Daoy (cell line): ENCODE measurements at places on chromosomes 5 and 9.

- no peak for DNase-seq
Observed at GRCh38 chr5:124659798-124660197, 86.6 kb downstream of the ZNF608 start.

GRCh38 chr9:7976167-7976755 lies 176.7 kb upstream of the DMAC1 start:
- no peak for DNase-seq

DNA sequence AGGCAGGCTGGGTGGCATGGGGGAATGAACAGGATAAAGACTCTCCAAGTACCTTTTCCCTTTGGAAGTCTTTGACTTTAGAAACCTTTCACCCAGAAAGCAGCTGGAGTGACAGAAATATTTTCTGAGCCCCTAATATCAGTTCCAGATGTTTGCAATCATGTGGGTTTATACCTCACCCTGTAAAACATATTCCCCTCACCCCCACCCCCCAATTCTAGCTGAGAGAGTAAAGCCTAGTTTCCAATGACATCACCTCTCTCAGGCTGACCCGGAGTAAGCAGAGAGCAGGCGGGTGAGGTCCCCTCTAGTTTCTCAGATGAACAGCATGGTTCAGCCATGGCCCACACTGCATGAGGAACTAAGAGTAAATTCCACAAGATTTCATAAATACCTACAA lies 82.9 kb upstream of the TRIM32 start:
- DNase-seq, result no peak

GRCh38 chr9:137198051-137198901 lies 2.3 kb downstream of the TPRN start:
- DNase-seq, result no peak

DNA sequence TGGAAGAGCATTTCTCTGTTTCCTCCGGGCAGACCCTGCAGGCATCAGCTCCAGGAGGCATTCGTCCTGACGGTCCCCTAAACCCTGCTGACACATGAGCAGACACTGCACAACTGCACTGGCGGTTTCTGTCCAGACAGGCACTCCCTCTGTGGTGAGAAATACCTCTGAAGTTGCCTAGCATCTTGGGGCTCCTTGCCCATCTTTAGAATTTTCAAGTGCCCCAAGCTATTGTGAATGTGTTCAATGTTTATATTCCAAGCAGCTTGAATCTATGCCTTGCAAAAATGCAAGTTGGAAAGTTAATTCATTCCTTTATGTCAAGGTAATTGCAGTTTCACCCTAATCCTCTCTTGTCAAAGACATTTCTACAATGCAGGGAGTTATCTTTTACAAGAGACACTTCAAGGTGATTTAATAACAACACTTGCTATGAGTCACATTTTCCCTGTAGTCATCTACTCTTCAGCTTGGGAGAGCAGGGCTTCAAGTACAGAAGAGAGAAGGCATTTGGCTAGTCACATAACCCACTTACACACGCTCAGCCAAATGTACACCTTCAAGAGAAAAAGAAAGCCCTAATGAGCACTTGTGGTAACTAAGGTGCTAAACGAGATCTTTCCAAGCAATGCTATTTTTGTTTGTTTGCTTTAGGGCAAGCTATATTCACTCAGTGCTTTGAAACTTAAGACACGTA lies 302.5 kb downstream of the MLLT3 start:
- peak; percentile 55 for DNase-seq

- no peak for DNase-seq
Observed at GRCh38 chr5:69312459-69313160, 20.0 kb downstream of the CCDC125 start.

DNA sequence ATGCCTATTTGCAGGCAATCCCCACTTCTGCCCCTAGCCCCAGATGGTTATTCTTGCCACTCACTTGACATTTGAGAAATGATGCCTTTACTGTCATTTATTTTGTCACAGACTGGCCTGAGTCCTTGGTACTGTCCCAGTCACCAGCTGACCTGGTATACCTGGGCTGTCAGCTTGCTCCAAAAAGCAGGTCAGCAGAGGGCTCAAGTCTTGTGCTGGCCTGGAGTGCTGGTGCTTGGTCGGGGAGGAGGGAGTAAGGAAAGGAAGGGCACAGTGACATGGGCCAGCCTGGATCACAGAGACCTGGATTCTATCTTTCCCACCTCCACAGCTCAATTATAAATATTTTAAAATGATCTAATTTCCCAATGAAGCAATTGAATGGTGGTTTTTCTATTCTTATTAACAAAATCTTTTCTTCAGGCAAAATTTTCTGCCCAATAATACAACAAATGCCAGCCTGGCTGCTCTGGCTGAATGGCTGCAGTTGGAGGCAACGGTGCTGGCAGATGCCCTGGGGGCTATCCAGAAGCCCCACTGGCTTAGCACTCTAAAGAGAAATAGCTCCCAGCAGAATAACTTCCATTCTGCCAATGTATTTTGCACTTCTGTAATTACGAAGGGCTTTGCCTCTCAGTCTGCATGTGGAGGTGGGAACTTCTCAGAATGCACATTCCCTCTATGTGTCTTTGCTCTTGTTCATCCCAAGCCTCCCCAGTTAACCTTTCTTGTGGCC lies 160.6 kb downstream of the GADD45G start:
- DNase-seq, result no peak

GRCh38 chr5:57317341-57317740 lies 143.5 kb downstream of the GPBP1 start:
- peak; percentile 52 for DNase-seq

GRCh38 chr5:162068936-162069335 lies 1.4 kb downstream of the GABRG2 start:
- no peak for DNase-seq

- no peak for DNase-seq
Observed at GRCh38 chr9:116468793-116469527, 218.1 kb upstream of the TRIM32 start.

DNA sequence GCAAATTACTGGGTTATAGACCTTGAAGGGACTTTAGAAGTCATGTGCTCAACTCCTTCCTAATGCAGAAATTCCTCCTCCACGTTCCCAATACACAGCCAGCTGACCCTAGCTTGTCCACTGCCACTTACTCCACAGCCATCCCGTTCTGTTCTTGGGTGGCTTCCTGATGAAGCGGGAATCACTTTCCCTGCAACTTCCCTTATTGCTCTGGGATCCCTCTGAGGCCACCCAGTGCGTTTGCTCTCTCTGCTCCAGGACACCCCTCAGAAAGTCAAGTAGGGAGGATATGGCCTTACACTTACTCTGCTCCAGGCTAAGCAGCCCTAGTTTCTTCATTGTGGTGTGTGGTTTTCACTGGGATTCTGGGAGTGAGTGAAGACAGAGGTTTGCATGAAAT lies 55.5 kb downstream of the GALNT12 start:
- no peak for DNase-seq

DNA sequence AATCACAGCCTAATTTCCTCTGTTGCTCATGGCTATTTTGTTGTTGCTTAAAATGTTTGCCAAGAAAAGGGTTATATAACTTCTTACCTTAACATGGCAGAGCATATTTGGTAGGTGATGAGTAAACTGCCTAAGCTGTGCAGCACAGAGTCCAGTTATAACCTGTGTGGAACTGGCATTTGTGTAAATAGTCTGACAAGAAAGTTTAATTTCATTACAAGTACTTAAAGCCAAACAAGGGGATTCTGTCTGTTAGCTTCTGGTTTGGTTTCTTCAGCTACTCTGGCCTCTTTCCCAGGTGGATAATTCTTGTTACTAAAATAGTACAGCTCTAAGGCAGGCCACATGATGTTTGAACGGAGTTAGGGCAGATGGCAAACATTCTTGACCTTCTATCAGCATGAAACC lies 72.2 kb downstream of the PTCD2 start:
- DNase-seq, result no peak

DNA sequence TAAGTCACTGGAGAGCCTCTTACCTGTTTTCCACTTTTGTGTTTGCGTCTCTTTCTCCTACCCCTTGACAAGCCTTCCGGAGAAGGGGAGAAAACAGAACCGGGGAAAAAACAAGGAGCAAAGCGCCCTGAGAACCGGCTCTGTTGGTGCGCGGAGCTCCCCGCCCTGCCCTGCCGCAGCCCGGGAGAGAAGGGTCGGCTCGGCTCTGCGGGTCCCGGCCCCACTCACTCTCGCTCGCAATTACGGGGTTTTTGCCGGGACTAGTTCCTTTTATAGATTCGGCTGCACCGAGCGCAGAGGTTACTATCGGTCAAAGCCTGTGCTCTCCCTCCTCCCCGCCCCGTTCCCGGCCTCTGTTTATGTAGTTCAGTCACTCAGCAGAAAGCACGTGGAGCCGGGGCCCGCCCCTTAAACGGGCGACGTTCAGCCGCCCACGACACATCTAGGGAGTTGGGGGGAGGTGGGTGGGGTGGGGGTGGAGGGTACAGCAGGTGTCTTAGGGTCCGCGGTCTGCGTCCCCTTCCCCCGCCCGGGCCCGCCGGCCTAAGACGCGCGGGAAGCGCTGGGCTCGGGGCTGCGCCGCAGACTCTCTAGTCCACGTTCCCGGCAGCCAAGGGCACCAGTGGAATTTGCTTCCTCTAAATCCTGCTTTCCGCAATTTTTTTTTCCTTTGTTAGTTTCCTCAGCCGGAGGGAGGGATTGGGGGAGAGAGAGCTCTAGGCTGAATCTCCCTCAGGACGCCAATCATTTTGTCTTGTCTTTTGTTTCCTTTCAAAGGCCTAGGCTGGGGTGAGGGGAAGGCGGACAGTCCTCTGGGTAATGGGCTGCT lies at the start of gene ABCA1:
ABCA1 (minus strand) TSS at position 244 of the 829 bp plus-strand sequence. CDS start 24,476 bp downstream, outside the sequence.
- DNase-seq, result peak; percentile 76

GRCh38 chr9:12961276-12961809 lies 186.5 kb downstream of the LURAP1L start:
- DNase-seq, result no peak

GRCh38 chr9:107299437-107299836 lies 16.4 kb downstream of the RAD23B start:
- DNase-seq, result no peak

DNA sequence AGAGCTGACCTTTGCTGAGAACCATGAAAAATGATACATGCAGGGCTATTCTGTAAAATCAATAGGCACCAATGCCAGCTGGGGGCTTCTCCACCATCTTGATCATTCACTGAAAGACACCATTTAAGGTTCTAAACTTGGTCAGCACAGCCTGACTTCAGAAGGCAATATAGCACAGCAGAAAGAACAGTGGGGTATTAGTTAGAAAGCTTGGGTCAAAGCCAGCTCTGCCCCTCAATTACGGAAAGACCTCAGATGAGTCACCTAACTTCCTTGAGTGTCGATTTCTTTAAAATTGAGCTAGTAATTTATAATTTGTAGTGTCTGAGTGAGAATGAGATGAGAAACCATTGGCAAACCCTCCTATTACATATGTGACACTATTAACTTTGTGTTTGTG lies 3.4 kb downstream of the TNC start:
- peak; percentile 83 for DNase-seq
